BE2C (cell line): ENCODE measurements at places on chromosomes 6 and 20.

GRCh38 chr6:163646866-163647265 lies 232.3 kb downstream of the QKI start:
- DNase-seq = no peak

GRCh38 chr6:43708860-43709653 lies 21.5 kb upstream of the MRPS18A start:
- DNase-seq = no peak

DNA sequence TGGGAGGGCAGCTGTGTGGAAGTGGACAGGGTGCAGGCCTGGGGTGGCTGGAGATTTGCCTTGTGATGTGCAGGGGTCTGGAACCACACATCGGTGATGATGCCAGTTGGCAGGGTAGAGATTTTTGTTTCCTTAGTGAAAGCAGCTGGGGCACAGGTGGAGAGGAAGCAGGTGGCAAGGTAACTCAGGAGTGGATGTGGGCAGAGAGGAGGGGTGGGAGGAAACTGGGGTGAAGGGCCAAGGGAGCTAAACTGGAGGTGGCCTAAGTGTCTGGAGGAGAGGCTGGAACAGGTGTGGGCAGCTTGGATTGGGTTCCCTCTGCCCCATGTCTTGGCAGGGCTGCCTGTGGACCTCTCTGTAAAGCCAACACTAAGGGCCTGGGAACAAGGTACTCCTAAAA lies 4.7 kb upstream of the SCUBE3 start:
- DNase-seq = no peak

DNA sequence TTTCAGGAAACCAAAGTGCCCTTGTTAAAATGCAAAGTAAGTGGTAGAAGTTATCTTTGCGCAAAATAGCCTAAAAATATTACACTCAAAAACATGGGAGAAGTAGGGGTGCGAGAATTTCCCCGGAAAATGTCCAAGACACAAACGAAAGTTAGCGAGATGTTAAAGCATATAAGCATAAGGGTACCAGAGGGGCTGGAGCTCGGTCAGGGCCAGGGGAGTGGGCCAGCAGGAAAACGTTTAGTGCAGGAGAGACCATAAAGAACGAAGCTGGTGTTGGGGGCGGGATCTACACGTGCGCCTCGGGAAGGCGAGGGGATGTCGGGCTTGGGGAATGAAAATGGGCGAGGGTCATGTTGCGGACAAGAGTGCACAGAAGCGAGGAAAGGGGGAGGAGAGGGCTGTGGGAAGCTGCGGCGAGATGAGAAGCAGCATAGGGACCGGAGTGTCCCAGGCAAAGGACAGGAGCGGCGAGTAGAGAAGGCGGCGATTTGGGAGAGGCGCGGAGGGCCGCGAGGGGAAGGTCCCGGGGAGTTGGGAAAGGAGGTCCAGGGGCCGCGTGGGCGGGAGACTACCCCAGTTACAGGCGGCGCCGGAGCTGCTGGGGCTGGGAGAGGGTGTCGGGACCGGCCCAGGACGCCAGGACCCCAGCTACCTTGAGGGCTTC lies 600 bp downstream of the XPO5 start:
- peak; percentile 54 for DNase-seq

DNA sequence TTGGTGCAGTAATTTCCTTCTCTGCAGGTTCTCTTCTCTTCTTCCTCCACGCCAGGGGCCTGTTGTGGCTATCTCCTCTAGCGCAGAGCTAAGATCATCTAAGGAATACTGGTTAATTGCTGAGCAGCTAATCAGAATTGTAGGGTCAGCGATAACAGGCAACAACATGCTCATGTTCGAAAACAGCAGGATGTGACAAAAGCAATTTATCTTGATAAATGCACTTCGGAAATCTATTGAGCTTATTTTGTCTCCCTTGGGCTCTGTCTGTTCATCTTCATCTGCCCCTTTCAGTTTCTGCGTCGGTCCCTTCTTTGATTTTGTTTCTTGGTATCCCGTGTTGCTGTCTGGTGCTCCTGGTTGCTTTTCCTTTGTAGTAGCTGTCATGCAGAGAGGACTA lies 67.3 kb upstream of the MAP3K7 start:
- no peak for DNase-seq

GRCh38 chr6:37262446-37263026 lies 4.6 kb upstream of the TMEM217 start:
- no peak for DNase-seq

GRCh38 chr6:139643986-139644385 lies 269.5 kb upstream of the CITED2 start:
- no peak for DNase-seq

GRCh38 chr6:30828027-30828962 lies 56.0 kb upstream of the DDR1 start:
- DNase-seq = peak; percentile 89

GRCh38 chr6:156617376-156617775 lies 159.8 kb upstream of the ARID1B start:
- DNase-seq = peak; percentile 26

- no peak for DNase-seq
Observed at GRCh38 chr20:46765506-46766120, 56.2 kb downstream of the SLC2A10 start.

GRCh38 chr6:105832313-105832761 lies 253.8 kb upstream of the PRDM1 start:
- no peak for DNase-seq
